ENCODE measurements at places on chromosomes 1 and 21.
A peak's percentile ranks its signal among the peaks of the same experiment; 100 is the strongest.

DNA sequence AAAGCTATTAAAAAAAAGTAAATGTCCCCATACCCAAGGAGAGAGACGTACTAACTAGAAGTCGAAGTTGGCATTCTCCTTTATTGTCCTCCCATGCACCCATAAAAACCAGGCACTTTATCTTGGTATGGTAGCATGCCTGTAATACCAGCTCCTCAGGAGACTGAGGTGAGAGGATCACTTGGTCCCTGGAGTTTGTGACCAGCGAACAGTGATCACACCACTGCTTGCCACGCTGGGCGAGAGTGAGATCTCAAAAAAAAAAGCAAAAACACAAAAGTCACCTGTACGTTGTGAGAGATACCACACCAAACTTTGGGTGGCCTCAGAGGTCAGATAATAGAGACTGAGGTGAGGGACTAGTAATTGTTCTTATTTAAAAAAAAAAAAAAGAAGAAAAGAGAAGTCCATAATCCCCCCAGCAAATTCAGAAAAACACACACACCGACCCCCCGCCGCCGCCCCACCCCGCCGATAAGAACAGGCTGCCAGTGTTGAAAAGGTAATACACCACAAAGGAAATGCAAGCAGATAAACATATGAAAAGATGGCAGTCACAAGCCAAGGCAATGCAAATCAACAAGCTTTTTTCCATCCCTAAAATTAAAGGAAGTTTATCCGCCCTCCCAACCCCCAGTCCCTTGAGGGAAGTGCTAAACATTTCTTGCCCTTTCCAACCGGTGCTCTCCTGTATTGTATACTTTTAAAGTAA, 3.6 kb downstream of the L1TD1 start:
- H3K36me3 ChIP-seq = no peaks in the 10 kb centered on the region
- H3K4me1 ChIP-seq = peaks cover 7% of the 10 kb centered on the region
- no peak overlapping the region for H3K4me3 ChIP-seq
- no peak overlapping the region for H3K27ac ChIP-seq
- H3K27me3 ChIP-seq = no peaks in the 10 kb centered on the region

DNA sequence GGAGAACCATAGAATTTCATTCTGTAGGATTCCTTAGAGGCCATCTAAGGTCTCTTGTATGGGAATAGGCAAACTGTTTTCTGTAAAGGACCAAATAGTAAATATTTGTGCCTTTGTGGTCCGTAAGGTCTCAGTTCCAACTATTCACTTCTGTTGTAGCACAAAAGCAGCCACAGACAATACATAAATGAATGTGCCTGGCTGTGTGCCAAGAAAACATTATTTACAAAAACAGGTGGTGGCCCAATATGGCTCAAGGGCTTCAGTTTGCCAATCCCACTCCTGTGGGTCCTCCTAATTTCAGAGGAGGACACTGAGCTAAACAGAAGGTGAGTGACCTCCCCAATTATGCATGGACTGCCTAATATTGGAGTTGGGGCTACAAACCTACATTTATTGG, 67.6 kb upstream of the EDEM3 start:
- H3K27ac ChIP-seq = no peak overlapping the region
- no peak overlapping the region for H3K4me3 ChIP-seq
- peak; percentile 16 for DNase-seq

- H3K4me3 ChIP-seq = no peak overlapping the region
- DNase-seq = no peak
- peaks cover 6% of the 10 kb centered on the region for H3K4me1 ChIP-seq
- no peaks in the 10 kb centered on the region for H3K36me3 ChIP-seq
- no peak overlapping the region for H3K27ac ChIP-seq
Measured at GRCh38 chr1:46533179-46533864, 18.1 kb downstream of the KNCN start.

DNA sequence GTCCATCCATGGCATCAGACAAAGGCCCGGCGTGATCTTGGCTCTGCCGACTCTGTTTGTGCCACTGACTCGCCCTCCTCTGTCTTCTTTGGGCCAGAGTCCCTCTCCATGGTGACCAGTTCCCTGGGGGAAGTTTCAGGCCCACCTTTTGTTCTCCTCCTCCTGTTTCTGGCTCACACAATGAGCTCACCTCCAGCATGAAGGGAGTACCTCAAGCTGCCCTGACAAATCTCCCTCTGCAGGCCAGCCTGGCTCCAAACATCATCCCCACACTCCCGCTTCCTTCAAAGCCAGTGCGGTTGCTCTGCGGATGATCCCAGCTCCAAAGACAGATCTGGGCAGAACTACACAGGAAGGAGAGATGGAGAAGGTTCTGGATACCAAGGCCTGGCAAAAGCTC, 576.6 kb downstream of the NPHP4 start:
- no peak for DNase-seq
- peaks cover 4% of the 10 kb centered on the region for H3K4me1 ChIP-seq
- H3K27ac ChIP-seq = no peak overlapping the region
- no peak overlapping the region for H3K4me3 ChIP-seq

GRCh38 chr1:69492286-69492685, 75.4 kb upstream of the LRRC7 start:
- no peak overlapping the region for H3K27ac ChIP-seq
- H3K4me3 ChIP-seq = no peak overlapping the region
- no peaks in the 10 kb centered on the region for H3K27me3 ChIP-seq
- DNase-seq = no peak
- no peaks in the 10 kb centered on the region for H3K36me3 ChIP-seq
- H3K4me1 ChIP-seq = no peaks in the 10 kb centered on the region

- H3K4me3 ChIP-seq = no peak overlapping the region
- no peaks in the 10 kb centered on the region for H3K27me3 ChIP-seq
- H3K36me3 ChIP-seq = no peaks in the 10 kb centered on the region
- DNase-seq = no peak
Measured at GRCh38 chr1:3968851-3969250, 68.8 kb upstream of the C1orf174 start.

GRCh38 chr1:77757066-77757584, 2.5 kb downstream of the USP33 start:
- no peaks in the 10 kb centered on the region for H3K36me3 ChIP-seq
- H3K27me3 ChIP-seq = no peaks in the 10 kb centered on the region
- DNase-seq = no peak
- peak overlapping the region; percentile 91 for H3K27ac ChIP-seq
- peaks cover 26% of the 10 kb centered on the region for H3K4me1 ChIP-seq
- H3K4me3 ChIP-seq = peak overlapping the region; percentile 91

- no peak overlapping the region for H3K4me3 ChIP-seq
- peak; percentile 27 for DNase-seq
- H3K27ac ChIP-seq = no peak overlapping the region
- H3K36me3 ChIP-seq = no peaks in the 10 kb centered on the region
- no peaks in the 10 kb centered on the region for H3K4me1 ChIP-seq
- peaks cover 33% of the 10 kb centered on the region for H3K27me3 ChIP-seq
Measured at GRCh38 chr21:38511662-38512243, 13.5 kb upstream of the ERG start.

GRCh38 chr1:27322569-27323240, 742 bp downstream of the TMEM222 start:
- peaks cover 5% of the 10 kb centered on the region for H3K4me1 ChIP-seq
- H3K27me3 ChIP-seq = no peaks in the 10 kb centered on the region
- peak overlapping the region; percentile 94 for H3K27ac ChIP-seq
- H3K36me3 ChIP-seq = peaks cover 16% of the 10 kb centered on the region
- H3K4me3 ChIP-seq = peak overlapping the region; percentile 91
- no peak for DNase-seq

- peaks cover 67% of the 10 kb centered on the region for H3K36me3 ChIP-seq
- DNase-seq = no peak
- H3K27me3 ChIP-seq = no peaks in the 10 kb centered on the region
- H3K4me3 ChIP-seq = no peak overlapping the region
Measured at GRCh38 chr21:25586791-25587190, 20.5 kb downstream of the MRPL39 start.

DNA sequence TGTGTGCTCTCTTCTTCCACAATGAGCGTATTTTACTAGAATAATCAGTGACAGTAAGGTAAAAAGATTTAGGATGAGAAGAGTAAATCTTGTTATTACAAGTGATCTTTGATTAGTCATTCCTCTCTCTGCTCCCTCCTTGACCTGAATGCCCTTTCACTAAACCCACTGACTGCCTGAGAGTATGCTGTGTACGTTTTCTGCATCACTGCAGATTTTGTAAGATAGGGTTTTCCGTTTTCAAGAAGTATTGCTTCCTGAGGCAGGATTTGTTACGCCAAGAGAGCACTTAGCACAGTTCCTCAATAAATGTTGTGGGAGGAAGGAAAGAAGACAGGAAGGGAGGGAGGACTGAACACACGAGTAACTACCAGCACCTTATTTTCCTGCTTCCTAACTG, 7.7 kb upstream of the LAMB3 start:
- peak overlapping the region; percentile 4 for H3K4me3 ChIP-seq
- peaks cover 66% of the 10 kb centered on the region for H3K4me1 ChIP-seq
- peak overlapping the region; percentile 99 for H3K27ac ChIP-seq
- peak; percentile 91 for DNase-seq

DNA sequence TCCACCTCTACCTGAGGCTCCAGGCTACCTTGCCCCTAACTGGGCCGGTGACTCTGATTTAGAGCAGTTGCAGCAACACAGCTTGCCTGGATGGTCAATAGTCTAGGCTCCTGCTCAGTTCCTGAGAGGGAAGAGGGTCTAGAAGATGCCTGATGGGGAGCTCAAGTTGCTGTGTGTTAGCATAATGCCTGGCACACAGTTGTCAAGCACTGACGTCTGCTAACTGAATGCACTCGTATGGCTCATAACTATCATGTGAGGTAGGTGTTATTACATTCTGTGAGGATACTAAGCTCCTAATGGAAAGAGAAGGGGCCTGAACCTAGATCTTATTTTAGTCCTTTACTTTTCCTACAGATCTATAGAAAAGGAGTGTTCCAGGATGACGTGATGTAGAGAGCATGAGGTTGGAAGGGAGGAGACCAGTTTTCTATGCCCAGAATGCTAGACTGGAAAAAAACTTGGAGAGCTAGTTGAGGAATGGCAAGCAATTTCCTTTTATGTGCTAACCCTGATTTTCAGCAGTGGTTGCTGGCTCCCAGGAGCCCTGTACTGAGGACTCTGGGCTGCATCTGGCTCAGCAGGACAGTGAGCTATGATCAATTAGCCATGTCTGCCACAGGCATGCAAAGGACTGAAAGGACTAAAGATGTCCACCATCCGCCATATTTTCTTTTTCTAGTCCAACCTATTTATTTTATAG, 30.0 kb downstream of the FAM78B start:
- DNase-seq = no peak
- H3K4me3 ChIP-seq = no peak overlapping the region
- H3K36me3 ChIP-seq = no peaks in the 10 kb centered on the region
- no peaks in the 10 kb centered on the region for H3K4me1 ChIP-seq
- H3K27me3 ChIP-seq = peaks cover 21% of the 10 kb centered on the region

DNA sequence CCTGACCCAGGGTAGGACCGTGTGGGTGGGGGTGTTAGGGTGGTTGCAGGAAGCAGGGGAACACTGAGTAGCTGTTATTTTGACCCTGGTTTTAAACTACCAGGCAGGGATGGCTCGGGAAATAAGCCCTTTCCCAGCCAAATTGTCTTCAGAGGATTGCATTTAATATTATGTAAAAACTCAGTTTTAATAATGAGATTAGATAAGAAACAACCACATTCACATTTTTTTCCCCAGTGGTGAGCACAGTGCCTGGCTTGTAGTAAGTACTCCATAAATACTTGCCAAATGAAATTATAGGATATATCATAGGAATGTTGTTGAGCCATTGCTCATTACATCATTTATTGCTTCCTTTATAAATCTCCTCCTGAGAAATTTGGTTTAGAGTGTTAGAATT, 3.1 kb upstream of the ACP6 start:
- no peak overlapping the region for H3K27ac ChIP-seq
- H3K4me1 ChIP-seq = peaks cover 31% of the 10 kb centered on the region
- DNase-seq = no peak

GRCh38 chr21:45226540-45227326, 61.0 kb downstream of the POFUT2 start:
- no peak overlapping the region for H3K27ac ChIP-seq
- peaks cover 5% of the 10 kb centered on the region for H3K36me3 ChIP-seq
- no peak for DNase-seq

All from MCF 10A (cell line).